ENCODE measurements at places on chromosomes 7 and 10. TPM values are rescaled to one million over a fixed set of nuclear protein-coding genes. Genes with fewer than 3 reads are reported as not detected.

DNA sequence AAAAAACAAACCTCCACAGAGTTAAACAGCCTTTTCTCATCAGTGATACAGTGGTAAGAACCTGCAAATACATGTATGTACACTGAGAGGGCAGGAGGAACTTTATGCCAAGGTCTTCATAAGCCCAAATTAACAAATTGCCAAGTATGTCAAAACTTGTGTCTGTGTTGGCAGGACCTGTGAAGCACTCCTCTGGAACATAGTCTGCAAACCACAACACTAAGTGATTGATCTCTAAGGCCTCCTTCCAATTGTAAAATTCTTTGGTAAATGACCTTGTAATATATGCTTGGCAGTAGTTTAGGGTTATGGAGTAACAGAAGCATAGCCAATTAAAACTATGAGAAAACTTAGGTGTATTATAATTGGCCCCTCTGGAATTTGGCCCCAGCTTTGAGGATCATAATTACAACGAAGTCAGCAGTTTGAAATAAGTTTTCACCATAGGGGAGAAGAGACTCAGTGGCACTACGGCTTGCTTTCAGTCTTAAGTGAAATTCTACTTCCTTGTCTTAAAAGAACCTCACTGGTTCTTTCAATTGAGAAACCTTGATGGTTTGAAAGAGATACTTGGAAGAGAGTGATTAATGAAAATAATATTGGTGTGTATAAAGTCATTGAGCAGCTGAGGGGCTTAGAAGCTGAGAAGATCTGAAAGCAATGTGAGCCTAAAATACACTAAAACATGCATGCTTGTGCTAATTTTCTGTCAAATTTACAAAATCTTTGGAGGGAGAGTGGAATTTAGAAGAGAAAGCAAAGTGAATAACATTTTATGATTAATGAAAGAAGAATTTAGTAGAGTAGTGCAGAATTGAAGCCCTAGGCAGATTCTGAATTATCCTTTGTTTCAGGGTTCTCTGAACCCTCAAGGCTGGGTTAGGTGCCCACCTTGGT lies 57.6 kb downstream of the CNNM2 start:
- DNase-seq = no peak

LMOD2 gene
- not detected for total RNA-seq

- DNase-seq = no peak
Observed at GRCh38 chr7:36080843-36081242, 72.2 kb upstream of the EEPD1 start.

DNA sequence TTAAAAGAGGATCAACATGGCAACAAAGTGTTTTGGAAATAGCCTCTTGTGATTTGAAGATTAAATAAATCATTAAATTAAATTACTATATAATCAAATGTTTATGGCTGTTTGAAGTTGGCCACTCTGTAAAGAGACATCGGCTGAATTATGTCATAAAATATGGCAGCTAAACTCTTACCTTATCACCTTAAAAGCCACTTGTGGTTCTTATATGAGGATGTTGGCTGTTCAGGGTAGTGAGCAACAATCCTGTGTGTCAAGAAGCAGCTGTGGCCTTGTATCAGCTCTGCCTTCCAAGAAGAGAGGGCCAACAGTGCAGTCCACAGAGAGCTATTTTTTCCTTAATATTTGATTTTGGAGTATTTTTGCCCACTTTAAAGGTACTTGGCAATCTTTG lies 113.4 kb upstream of the CDK6 start:
- DNase-seq = no peak

DNA sequence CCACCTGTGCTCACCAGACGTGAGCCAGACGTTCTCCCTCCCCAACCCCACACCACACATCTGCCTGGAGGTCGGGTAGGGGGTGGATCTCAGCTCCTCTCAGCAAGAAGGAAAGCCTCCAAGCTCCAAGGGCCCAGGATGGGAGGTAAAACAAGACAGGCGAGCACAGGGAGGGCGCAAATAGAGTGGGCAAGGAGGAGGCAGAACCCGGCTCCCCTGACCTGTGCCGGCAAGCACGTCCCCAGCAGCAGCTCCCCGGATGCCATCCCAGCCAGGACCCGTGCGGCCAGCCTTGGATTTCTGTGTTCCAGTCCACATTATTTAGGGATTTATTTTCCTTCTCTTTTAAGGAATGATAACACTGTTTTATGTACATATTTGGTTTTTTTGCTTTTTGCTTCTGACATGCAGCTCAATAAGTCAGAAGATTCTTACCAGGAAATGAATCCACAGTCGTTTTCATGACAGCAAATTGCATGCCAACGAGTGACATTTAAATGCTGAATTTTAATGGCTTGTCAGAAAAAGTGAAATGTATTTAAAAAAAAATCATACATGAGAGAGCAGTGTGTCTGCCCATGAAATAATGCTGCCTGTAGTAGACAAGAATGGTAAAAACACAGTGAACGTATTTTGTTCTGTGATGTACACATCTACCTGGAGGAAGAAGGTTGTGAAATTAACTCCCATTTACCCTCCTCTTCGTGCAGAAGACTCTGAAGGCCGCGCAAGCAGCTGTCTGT lies 276.5 kb downstream of the PTPRN2 start:
- no peak for DNase-seq

DNA sequence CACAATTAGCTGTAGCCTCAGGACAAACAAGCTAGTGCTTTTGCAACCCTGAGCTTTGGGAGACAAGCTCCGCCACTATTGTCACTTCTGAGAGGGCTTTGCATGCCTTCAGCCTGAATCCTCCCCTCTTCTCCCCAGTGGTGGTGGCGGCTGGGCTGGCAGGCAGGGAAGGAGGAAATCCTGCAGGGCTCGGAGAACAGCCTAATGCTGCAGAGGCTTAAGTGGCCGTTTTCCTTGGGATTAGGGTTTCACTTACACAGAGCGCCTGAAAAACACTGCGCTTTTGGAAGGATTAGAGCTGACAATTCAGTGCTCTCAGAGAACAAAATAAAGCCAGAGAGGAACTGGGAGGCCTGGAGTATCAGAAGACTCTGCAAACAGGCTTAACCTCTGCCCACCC lies 71.3 kb downstream of the PAX2 start:
- no peak for DNase-seq

DNA sequence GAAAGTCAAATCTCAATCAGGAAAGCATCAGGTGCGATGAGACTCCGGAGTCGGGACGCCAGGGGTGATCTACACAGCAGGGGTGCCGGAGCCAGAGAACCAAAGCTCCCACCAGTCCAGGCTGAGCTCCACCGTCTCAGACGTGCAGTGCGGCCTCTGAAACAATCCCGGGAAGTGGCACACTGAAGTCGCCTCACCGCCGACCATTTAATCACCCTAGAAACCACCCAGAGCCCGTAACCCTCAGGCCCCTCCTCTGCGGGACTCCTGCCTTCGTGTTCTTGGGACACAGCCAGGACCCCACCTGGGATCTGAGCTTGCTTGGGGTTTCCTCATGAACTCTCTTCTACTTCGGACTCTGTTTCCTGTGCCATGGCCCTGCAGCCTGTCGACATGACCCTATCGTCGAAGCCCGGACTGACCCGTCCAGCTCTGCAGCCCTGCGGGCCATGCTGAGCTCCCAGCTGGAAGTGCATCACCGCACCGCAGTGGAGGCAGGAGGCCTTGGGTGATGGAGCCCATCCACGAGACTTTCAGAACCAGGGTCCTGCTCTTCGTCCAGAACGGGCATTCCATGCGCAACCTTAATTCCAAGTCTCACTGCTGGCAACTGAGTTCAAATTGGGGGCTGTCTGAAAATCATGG lies 266.4 kb downstream of the PTPRN2 start:
- DNase-seq = no peak

- DNase-seq = no peak
Observed at GRCh38 chr10:118910702-118911101, 118.8 kb upstream of the NANOS1 start.

DNA sequence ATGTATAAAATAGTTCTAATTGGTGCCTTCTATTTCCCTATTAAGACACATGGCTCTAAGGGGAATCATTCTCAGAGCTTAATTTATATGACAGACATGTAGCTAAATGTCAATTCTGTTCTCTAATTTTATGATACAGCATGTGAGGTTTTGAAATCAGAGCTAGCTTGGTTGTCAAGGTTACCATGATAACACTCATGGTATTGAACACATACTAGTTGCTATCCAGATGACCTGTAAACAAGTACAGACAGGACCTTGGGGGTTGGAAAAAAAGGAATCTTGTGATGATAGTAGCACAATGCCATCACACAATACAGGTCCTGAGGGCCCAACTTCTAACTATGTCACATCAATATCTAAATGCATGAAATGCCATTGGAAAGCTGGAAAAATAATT lies 49.2 kb downstream of the RHOBTB1 start:
- DNase-seq = no peak

GRCh38 chr10:4443419-4443818 lies 382.6 kb upstream of the AKR1E2 start:
- DNase-seq = no peak

HMX3 gene
- total RNA-seq = 5.0 TPM

HTR5A gene
- total RNA-seq = not detected

GRCh38 chr7:14773729-14774271 lies 128.8 kb downstream of the DGKB start:
- DNase-seq = no peak

EN2 gene
- total RNA-seq = 1.6 TPM

- DNase-seq = no peak
Observed at GRCh38 chr10:36344240-36345174, 702.4 kb upstream of the FZD8 start.

GRCh38 chr7:134718211-134718875 lies 61.1 kb upstream of the CALD1 start:
- no peak for DNase-seq

- DNase-seq = peak; percentile 66
Observed at GRCh38 chr10:101693978-101694673, 844 bp downstream of the FBXW4 start.

- peak; percentile 9 for DNase-seq
Observed at GRCh38 chr10:121165276-121165675, 314.1 kb downstream of the WDR11 start.

GRCh38 chr7:849781-850180 lies 17.5 kb downstream of the SUN1 start:
- DNase-seq = no peak

DNA sequence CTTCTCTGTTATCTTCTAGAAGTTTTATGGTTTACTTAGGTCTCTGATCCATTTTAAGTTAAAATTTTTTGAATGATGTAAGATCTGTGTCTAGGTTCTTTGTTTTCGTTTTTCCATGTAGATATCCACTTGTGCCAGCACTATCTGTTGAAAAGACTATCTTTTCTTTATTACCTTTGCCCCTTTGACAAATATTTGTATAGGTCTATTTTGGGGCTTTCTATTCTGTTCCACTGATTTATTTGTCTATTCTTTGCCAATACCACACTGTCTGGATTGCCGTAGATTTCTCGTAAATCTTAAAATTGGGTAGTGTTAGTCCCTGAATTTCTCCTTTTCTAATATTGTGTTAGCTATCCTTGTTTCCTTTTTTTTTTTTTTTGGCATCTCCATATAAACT lies 71.4 kb upstream of the PDSS1 start:
- DNase-seq = no peak

DNA sequence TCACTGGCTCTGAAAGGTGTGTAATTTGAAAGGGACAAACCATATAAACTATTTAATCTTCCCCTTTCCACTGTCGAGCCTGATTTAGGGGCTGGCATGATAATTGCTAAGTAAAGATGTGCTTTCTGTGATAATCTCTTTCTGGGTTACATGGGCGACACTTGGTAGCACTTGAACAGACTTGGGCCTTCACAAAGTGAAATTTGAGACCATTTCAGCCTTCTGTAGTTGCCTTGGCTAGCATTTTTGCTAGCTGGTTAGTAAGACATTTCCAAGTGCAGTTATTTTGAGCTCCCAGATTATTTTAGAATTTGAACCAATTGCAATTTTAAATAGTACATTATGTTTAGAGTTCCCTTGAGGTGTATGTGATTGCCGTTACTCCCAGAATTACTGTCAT lies 432.7 kb upstream of the GALNT17 start:
- DNase-seq = no peak
